ENCODE measurements at places on chromosomes 6 and 20.

DNA sequence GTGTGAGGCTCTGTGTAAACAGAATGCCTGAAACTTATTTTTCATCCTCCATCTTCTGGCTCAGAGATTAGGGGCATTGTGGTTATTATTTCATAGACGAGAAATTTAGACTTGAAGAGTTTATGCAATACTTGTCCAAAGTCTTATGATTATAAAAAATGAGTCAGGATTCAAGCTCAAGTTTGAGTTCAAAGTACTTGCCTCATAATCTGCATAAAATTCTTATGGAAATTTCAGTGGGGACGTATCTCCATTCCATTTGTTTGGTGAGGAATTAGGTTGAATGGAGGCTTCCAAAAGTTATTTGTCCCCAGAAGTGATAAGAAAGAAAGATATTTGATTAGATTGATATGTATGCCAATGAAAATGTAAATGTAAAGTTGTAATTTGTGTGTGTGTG lies 93.7 kb upstream of the CLVS2 start:
- DNase-seq, result no peak

GRCh38 chr6:53643481-53643965 lies 22.0 kb downstream of the KLHL31 start:
- DNase-seq, result no peak

DNA sequence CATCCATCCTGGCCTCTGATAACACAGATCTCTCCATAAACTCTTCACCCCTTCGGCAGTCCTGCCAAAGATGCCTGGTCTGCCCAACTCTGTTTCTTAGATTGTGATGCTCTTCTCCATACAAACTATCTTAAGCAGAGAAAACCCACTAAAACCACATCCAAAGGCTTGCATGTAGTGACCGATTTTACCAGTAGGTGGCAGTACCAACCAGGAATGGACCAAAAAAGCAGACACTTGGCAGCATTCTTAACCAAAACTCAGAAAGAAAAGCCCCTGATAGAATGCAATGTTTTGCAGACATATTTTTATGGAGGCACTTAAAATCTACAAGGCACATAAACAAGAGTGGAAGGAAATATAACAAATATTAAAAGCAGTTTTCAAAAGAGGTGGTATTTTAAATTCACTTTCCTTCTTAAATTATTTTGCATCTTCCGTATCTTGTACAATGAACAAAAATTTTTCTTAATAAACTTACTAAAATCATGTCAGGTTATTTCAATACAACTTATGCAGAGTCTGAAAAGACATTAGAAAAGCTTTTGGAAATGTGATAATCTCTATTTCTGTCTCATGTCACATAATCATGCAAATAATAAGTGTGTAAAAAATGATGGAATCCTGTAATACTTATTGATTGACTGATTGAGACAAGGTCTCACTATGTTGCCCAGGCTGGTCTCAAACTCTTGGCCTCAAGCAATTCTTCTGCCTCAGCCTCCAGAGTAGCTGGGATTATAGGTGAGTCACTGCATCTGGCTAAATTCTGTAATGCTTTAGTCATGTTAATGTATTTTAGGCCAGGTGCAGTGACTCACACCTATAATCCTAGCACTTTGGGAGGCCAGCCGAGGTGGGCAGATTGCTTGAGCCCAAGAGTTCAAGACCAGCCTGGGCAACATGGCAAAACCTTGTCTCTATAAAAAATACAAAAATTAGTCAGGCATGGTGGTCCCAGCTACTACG lies 29.4 kb downstream of the LRP11 start:
- no peak for DNase-seq

DNA sequence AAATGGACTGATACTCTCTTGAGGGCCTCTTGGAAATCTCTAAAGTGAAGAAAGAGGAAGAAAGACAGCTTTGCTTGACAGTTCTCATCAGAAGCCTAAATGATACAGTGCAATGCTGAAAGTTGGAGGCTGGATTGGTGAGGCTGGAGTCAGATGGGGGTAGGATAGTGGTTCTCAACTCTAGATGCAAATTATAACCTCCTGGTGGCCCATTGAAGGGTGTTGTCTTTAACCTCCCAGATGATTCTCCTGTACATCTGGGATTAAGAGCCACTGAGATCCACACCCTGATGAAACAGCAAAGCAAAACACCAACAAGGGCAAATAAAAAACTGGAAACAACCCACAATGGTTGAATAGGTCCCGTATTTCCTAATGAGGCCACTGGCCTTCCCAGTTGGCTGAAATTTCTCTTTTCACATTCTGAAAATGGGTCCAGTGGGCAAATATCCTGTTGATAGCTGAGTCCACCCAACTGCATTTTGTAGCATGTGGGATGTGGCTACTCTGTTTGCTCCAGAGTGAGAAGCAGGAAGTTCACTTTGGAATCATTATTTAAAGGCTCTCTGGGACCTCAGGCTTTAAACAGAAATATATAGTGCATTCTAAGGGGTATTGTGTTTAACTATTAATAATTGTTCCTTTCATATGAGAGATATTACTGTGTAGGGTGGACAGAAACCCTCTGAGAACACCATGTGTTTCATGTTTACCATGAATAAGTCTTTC lies 208.1 kb downstream of the SOX4 start:
- DNase-seq, result no peak

GRCh38 chr6:119240257-119241110 lies 109.1 kb downstream of the MAN1A1 start:
- no peak for DNase-seq

GRCh38 chr6:128422871-128423270 lies 97.5 kb downstream of the PTPRK start:
- DNase-seq, result no peak

- DNase-seq, result no peak
These were observed 19.3 kb upstream of the SYNDIG1 start for GRCh38 chr20:24450177-24450576.

DNA sequence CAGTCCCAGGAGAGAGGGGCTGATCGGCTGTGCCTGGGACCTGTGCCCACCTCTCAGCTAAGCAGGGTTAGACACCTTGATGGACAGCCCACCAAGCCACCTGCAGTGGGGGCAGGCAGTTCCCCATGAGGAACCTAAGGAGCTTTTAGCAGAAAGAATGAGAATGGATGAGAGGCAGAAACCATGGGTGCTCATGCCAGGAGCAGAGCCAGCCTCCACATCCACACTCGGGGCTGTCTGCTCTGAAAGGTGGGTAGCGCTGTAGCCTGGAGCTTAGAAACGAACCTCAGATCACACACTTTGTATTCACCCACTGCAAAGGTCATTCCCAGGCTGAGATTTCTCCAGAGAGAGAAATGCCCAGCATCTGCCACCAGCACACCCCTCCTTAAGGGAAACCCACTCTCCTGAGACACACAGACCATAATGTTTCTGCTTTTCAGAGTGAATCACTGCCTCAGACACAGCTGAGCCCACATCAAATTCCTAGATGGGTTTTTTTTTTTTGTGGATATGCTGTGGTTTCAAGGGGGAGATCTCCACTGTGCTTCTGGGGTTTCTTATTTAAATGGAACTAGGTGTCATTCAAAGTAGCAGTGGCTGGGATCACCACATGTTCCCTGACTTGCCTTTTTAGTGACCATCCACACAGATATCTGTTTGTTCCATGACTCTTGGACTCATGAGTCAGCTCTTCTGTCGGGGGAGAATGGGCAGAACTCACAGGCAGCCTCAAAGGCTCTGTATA lies 218.9 kb downstream of the EYA2 start:
- no peak for DNase-seq

- DNase-seq, result no peak
These were observed 150.1 kb downstream of the FARS2 start for GRCh38 chr6:5411414-5411813.

DNA sequence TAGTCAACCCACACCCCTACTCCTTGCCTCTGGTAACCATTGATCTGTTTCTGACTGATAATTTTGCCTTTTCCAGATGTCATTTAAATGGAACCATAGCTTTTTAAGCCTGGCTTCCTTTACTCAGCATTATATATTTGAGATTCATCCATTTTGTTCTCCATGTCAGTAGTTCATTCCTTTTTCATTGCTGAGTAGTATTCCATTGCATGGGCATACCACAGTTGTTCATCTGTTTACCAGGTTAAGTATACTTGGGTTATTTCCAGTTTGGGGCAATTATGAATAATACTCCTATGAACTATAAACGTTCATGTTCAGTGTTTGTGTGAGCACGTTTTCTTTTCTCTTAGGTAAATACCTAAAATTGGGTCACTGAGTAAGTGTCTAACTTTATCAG lies 25.1 kb downstream of the FGD2 start:
- DNase-seq, result no peak

DNA sequence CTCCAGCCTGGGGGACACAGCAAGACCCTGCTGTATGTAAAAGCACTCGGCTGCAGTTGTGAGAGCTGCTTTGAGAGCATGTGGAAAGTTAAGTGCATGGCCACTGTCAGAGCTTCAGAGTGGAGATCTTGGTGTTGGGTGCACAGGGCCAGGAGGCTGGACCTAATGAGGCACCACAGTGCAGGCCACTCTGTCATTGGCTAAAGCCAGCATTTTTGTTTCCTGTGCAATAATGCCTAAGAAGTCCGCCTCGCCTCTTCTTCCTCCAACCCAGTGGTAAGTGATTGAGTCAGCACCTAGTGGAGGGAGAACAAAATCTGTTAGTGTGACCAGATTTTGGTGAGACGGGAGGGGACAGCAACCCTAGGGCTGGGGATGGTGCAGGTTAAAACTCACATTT lies 60.6 kb downstream of the SSR1 start:
- no peak for DNase-seq
